ENCODE measurements at places on chromosomes 6 and 20.
A peak's percentile ranks its signal among the peaks of the same experiment; 100 is the strongest.

- no peak for DNase-seq
Measured at GRCh38 chr20:4011226-4011975, 4.0 kb downstream of the RNF24 start.

DNA sequence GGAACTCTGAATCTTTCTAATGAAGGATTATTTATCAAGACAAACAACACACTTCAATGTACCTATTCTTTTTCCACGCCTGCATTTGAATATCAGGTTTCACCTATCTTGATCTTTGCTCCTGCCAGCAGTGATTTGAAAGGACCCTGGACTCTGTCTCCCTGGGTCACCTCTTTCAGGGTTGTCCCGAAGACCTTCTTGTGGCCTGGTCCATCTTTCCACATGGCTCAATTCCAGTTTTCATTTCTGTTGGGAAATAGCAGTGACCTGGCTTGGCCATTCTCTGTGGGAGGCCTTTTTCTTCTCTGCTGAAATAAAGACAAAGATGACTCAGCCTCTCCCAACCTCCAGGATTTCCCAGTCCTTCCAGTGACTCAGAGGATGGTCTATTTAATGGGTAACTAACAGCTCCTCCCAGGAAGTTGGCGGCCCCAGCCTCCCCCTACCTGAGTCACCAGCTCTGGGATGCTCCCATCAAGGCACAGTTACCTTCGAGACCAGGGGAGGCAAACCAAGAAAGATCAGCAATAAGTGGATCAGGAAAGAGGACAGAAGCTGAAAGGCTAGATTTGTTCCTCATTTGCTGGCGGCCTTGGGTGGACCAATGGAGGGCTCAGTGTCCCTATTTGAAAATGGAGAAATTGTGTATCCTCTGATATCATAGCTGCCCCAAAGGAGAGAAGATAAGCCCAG lies 120.2 kb upstream of the RNF24 start:
- no peak for DNase-seq

DNA sequence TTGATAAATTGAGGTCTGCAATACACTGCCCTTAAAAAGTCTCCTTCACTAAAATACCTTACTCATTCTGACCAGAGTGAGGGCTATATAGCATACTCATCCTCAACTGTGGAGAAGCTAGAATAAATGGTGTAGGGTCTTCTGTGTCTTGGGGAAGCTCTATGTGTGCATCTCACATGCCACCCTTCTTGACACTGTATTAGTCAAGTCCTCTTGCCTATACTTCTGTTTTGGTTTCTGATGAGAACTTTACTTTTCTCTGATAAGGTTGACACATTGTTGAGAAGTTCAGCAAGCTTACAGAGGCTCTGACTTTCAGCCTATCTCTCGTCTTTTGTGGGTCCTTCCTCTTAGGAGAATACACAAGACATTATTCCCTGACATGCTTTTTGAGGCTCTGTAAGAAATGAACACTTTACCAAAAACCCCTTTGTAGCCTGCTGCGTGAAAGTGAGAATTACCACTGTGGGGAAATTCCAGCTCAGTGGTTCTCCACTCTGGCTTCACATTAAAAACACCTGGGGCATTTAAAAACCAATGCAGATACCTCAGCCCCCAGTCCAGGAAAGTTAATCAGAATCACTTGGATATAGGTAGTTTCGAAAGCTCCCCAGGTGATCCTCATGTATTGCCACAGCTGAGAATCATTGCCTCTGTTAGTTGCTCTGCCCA lies 372.1 kb upstream of the HS3ST5 start:
- DNase-seq: no peak

DNA sequence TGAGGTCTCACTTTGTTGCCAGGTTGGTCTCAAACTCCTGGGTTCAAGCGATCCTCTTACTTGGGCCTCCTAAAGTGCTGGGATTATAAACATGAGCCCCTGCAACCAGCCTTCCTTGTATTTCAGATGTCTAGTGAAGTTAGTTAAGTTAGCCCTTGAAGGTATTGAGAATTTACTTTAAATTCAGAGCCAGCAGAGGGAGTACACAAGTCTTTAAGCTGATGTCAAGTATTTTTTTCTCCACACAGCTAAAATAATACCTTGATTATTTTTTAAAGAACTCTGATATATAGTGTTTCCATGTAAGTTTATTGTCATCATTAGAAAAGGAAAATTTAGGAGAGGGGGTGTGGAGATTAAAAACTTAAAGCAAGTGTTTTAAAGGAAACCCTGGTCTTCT lies 9.8 kb downstream of the FOXO3 start:
- no peak for DNase-seq

GRCh38 chr6:161273274-161273751 lies 548 bp downstream of the AGPAT4 start:
- DNase-seq: no peak

GRCh38 chr20:2236256-2236655 lies 59.5 kb upstream of the TGM3 start:
- no peak for DNase-seq

GRCh38 chr6:145544514-145544913 lies 190.8 kb downstream of the EPM2A start:
- no peak for DNase-seq

GRCh38 chr20:45097485-45098102 lies 3.3 kb downstream of the KCNS1 start:
- no peak for DNase-seq

DNA sequence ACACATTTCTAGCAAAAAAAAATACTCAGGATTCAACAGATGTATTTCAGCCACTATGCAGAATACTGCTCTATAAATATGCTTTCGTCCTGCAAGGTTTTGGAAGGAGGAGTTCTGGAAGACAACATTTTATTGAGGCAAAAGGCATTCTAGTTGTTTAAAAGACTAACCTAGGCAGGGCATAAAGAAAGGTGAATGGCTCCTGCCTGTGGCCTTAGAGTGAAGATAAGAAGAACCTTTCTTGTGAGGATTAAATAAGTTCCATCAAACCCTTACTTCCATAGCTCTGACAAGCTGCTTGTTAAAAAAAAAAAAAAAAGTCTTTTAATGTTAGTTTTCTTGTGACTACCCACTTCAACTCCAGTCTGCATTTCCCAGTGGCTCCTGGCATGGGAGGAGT lies 139.8 kb downstream of the ADGRB3 start:
- DNase-seq: no peak

GRCh38 chr6:108364470-108364869 lies 69.6 kb downstream of the AFG1L start:
- DNase-seq: no peak

DNA sequence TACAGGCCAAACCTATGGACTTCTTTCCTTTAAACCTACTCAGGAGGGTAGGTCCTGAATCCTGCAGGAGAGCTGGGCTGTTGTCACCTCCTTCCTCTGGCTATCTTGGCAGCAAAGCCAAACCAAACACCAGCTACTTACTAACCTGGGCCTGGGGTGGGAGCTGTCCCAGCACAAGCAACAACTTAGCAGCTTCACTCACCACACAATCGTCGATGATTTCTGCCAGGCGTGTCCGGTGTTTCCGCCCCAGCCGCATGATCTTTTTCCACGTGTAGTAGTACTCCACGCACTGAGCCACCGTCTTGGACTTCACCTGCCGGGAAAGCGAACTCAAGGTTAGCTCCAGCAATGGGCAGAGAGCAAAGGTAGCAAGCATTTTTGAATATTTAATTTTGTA lies 25.4 kb upstream of the MRPS10 start:
- DNase-seq: no peak

GRCh38 chr6:140579918-140580317 lies 1205.5 kb upstream of the CITED2 start:
- DNase-seq: no peak

- no peak for DNase-seq
Measured at GRCh38 chr6:147724454-147724853, 216.0 kb downstream of the SAMD5 start.

DNA sequence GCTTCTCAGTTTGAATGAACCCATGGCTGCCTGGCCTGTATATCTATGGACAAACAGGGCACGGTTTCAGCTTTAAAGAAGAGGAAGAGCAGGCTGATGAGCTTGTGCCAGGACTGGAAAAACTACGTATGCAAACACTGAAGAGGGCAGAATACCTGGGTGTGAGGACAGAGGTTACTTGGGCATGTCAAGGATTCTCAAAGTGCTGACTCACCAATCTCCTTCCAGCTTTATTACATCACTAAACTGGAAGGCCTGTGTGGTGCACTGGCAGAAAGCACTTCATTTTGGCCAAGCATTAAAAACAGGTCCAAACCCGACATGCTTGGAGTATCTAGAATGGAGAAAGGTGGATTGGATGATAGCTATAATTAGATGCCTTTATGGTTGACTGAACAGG lies 95.2 kb downstream of the GMPR start:
- no peak for DNase-seq

DNA sequence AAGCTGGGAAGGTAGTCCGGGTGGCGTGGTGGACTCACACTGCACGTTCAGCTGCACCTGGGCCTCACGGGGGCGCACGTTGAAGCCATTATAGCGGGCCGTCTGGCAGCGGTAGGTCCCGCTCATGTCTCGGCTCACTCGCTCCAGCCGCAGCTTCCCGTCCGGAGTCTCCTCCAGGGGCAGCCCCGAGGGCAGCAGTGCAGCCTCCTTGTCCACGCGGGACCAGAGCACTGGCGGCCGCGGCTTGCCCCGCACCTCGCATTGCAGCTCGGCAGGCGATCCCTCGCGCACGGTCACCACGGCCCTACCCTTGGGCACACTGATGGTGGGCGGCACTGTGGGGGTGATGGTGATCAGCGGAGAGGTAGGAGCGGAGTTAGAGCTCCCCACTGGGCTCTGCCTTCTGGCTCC lies 47.6 kb downstream of the MDGA1 start:
- no peak for DNase-seq

DNA sequence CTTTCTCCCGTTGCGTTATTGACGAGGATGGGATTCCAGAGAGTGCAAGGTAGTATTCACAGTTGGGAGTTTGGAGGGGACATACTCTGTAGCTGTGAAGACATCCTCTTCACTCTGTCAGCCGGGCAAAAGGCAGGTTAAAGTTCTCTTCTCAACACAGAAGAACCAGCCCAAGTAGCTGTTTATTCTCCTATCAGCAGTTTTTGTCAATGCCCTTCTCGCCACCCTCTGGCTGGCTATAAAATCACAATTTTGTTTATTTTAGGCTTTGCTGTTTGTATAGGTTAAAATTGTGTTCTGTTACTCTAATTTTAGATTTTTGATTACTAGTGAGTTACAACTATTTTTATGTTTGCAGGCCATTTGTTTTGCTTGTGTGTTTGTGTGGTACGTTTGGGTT lies 37.9 kb upstream of the MAS1 start:
- DNase-seq: peak; percentile 16

- DNase-seq: no peak
Measured at GRCh38 chr6:120198033-120198432, 848.5 kb upstream of the MAN1A1 start.

DNA sequence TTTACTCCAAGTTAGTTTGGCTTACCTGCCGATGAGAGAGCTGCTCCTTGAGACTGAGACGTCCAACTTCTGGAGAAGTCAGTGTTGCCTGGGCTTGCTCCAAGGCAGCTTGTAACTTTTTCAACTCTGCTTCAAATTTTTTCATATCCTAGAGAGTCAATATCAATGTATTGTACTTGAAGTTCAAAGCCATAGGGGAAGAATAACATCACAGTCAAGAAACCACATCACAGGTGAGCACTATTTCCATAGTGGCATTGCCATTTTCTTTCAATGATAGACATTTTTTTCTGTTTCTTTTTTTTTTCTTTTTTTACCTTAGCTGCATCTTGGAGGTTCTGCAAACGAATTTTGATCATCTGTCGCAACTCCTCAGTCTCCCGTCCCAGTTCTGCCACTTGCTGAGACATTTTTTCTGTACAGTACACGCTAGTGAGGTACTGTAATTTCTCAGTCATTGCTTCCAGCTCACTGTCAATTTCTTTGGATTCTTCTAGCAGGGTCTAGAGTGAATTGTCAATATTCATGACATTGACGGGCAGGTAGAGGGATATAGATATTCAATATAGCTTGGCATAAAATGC lies 326.7 kb downstream of the SYNE1 start:
- no peak for DNase-seq

Measured in hippocampal formation (tissue), 2 donors.